ENCODE measurements at places on chromosomes 11 and 22.

DNA sequence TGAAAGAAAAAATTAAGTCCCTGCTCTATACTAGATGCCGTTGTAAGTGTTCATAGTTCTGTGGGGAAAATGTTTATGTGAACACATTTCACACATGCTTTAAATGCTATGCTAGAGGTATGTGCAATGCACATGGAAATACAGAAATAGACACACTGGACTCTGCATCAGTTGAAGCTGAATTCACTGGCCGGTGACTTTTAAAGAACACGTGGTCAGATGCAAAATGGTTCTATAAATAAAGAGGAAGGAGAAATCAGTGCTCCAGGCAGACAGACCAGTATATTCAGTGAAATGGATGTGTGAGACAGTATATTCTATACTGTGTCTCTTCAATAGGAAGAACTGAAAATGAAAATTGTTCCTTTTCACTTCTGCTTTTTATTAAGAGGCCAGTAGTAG is 29.9 kb downstream of the TRPC6 start:
- DNase-seq: no peak

- no peak for DNase-seq
Observed at GRCh38 chr11:84573868-84574267, 1053.3 kb downstream of the DLG2 start.

- DNase-seq: no peak
Observed at GRCh38 chr11:86287468-86287796, 14.6 kb upstream of the HIKESHI start.

DNA sequence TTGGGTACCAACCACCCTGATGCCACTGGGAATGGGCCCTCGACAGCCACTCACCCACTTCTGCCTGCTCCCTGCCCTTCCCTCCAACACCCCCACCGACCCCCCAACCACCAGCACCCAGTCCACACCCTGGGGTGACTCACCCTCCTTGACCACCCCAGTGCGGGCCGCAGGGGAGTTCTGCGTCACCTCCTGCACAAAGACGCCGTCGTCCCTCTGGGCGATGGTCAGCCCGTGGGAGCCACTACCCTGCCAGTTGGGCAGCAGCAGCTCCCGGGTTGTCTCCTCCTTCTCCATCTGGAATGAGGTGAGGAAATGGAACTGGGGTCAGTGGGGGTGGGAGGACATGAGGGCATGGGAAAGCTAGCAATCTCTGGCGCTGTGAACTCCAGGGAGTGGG is 10.8 kb downstream of the AHNAK start:
- no peak for DNase-seq

- no peak for DNase-seq
Observed at GRCh38 chr22:33666279-33666960, 253.9 kb downstream of the LARGE1 start.

- DNase-seq: no peak
Observed at GRCh38 chr11:73072935-73073481, 69.1 kb downstream of the FCHSD2 start.

DNA sequence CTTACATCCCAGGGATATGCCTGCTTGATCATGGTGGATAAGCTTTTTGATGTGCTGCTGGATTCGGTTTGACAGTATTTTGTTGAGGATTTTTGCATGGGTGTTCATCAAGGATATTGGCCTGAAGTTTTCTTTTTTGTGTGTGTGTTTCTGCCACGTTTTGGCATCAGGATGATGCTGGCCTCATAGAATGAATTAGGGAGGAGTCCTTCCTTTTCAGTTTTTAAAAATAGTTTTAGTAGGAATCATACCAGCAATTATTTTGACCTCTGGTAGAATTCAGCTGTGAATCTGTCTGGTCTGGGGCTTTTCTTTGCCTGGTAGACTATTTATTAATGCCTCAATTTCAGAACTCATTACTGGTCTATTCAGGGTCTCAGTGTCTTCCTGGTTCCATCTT is 362.4 kb downstream of the JRKL start:
- no peak for DNase-seq

DNA sequence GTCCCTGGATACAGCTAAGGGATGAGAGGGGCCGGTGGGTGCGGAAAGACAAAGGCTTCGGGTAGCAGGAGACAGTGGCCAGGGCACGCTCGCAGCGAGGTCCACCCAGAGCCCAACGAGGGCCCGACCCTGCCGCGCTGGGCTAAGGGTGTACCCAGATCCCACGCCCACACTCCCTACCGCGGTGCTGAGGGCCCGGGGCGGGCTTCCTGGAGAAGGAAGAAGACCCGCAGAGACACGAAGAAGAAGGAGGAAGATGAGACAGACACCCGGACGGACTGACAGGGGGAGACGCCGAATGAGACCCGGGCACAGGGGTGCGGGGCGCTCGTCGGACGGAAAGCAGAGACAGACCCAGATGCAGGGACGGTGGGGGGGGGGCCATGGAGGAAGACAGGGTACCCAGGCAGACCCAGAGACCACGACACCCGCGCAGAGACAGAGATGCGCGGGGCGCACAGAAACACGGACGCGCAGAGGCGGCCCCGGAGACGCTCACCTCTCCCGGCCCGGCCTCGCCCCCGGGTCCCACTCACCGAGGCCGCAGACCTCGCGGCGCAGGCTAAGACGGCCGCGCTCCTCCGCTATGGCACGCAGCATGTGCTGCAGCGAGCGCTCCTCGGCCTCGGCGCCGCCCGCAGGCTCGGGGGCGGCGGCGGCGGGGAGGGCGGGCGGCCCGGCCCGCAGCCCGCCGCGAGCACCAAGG is 437 bp downstream of the KIAA0930 start:
- no peak for DNase-seq

GRCh38 chr11:131253656-131254151 is 116.7 kb upstream of the NTM start:
- DNase-seq: no peak

GRCh38 chr11:17410606-17411379 is 22.3 kb upstream of the KCNJ11 start:
- no peak for DNase-seq

DNA sequence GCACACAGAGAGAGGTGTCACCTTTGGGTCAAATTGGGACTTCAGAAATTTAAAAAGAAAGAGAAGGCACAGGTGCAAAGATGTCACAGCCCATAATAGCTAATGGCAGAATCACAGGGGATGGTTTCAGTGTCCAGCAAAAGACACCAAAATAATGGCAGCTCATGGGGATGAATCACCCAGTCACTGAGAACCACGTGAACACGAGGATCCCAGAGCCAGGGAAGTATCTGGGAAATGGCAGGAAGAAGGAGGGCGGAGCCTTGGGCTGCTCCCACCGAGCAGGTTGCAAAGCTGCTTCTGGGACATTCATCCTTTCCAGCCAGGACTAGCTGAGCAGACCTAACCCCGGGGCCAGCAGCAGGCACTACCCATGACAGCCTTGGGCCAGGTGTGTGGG is 45.6 kb downstream of the TRMU start:
- DNase-seq: no peak

DNA sequence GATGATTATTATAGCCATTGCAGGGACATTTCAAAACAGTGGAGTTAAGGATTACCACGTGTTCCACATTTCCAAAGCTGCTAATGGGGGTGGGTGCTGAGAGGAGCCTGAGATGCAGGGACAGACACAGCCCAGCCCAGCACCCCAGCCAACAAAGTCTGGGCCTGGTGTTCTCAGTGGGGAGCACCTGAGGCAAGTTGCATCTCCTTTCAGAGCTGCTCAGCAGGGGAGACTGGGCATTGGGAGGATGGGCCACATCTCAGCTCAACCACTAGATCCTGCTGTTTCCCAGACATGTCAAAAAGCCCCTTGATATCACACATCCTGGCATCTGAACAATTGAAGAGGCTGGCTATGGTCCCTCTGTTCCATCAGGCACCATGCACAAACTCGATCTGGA is 458.0 kb upstream of the KIRREL3 start:
- DNase-seq: no peak

GRCh38 chr11:2537896-2538724 is 93.3 kb downstream of the KCNQ1 start:
- no peak for DNase-seq

GRCh38 chr22:19871845-19872778 is 17.4 kb upstream of the GNB1L start:
- DNase-seq: peak; percentile 66

DNA sequence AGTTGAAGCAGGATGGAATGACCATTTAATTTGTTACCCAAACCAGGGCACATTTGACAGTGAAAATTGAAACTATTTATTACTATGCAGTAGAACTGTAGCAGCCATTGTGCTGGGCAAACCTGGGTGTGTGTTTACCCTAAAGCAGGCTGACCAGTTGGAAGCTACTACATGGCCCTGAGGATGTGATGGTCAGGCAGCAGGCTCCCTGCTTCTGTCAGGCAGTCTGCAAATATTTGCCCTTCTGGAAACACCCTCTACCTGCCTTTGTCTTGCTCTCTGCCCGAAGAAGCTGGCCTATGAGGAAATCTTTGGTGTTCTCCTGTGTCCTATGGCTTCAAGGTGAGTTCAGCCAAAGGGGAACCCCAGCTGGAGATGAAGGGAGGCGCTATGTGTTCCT is 600.1 kb upstream of the KIRREL3 start:
- DNase-seq: no peak

GRCh38 chr22:44086271-44087088 is 62.4 kb downstream of the PARVB start:
- no peak for DNase-seq

- DNase-seq: no peak
Observed at GRCh38 chr11:107791343-107792048, 67.1 kb downstream of the SLC35F2 start.

DNA sequence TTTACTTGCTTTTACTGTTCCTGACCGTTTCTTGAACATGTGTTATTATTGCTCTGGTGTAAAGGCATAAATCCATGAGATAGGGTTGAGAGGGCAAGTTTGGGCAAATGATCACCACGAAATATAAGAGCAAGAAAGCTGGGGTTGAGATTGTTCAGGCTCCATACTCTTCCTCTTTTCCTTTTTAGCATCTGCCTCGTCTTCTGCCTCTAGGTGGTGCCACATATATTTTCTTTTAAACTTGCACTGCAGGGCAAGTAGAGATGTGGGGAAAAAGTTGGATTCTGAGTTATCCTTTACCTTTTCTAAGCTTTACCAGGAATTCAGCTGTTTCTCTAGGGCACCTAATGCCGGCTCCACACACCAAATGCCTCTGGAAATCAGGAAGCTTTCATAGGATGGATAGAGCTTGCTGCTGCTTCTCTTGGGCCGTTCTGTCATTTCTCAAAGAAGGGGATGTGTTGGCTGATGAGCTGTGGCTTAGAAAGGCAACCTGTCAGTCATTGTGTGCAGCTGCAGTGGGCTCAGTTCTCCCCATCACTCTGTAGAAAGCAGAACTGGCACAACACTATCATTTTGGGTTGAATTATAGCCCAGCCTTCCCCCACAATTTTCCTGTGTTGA is 98.2 kb downstream of the LDLRAD3 start:
- no peak for DNase-seq

GRCh38 chr11:1005928-1006327 is 30.6 kb downstream of the MUC6 start:
- no peak for DNase-seq

- no peak for DNase-seq
Observed at GRCh38 chr22:43681731-43682360, 130.3 kb downstream of the EFCAB6 start.

GRCh38 chr11:3213659-3214419 is 4.8 kb downstream of the MRGPRG start:
- DNase-seq: no peak

DNA sequence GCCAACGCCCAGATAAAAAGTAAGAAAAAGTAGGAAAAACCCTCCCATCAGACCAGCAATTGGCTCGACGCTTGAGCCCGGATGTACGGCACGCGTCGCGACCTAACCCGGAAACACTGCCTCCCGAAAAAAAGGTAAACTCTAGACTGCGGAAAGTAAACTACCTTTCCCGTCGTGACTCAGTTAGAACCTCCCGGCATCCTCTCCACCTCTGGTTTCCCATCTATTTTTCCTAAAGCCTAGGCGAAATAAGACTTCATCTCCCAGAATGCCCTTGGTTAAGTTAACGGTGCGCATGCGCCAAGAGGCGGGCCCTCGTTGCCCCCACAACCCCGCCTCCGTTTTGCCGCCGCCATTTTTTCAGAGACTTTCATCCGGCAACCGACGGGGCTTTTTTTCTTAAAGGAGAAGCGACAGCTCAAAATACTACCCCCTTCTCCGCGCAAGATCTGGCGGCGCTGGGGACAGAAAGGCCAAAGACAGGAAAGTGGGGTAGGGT is 678 bp upstream of the ZFP91 start:
- DNase-seq: peak; percentile 96

DNA sequence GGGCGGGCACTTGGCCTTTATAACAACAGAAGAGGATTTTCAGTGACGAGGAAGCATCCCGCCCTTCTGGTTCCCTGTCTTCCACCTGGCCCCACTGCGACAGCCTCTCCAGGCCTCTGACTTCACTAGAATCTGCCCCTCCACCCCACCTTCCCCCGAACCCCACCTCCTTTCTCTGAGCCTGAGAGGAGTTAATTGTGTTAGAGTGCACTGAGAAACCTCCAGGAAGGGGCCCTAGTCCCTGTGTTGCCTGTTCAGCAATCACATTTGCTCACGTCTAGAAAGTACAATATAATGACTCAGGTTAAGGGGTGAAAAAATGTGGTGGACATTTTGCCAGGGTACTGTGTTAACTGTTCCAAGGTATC is 38.8 kb downstream of the PTPRJ start:
- DNase-seq: no peak

DNA sequence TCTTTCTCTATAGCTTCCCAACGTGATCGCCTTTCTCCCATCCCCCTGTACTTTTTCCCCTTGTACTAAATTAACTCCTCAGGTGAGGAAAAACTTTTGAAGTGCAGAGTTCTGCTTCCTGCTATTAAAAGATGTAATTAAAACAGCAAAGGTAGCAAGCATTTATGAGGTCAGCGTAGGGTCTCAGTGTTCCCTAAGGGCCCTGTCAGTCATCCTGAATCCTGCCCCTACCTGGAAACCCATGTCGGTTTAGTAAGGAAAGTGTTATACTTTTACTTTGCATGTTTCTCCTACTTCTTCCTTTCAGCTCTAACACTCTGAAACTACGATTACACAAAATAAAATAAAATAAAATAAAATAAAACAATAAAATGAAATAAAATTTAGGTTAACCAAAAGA is 1.3 kb upstream of the HBB start:
- DNase-seq: no peak

GRCh38 chr11:129894278-129895125 is 876 bp downstream of the NFRKB start:
- DNase-seq: no peak

- DNase-seq: no peak
Observed at GRCh38 chr22:37968452-37969251, 15.2 kb downstream of the POLR2F start.

DNA sequence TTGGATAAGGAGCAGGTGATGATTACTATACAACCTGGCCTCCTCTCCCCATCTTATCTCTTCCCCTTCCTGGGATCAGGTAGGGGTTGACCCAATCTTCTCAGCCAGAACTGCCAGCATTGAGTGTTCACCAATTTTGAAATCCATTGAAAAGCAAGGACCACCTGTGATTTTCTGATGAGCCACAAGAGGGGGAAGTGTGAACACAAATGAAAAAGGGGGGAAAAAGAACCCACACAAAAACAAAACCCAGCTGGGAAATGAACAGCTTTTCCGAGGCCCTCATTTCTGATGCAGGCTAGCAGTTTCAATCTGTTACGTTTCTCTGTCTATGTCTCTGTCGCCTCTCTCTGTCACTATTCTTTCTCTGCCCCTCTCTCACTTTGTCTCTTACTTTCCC is 161.9 kb downstream of the INSC start:
- no peak for DNase-seq
